Activated CD8-positive, alpha-beta T cell treated with anti-CD3 and anti-CD28 coated beads for 36 hours (primary cell): ENCODE measurements at places on chromosomes 13 and 19. TPM values are rescaled to one million over a fixed set of nuclear protein-coding genes. Genes with fewer than 3 reads are reported as not detected.

GRCh38 chr13:27374650-27375049, 49.8 kb upstream of the GTF3A start:
- H3K27ac ChIP-seq, result no peak overlapping the region
- H3K4me3 ChIP-seq, result no peak overlapping the region
- peaks cover 8% of the 10 kb centered on the region for H3K4me1 ChIP-seq
- H3K36me3 ChIP-seq, result no peaks in the 10 kb centered on the region

DNA sequence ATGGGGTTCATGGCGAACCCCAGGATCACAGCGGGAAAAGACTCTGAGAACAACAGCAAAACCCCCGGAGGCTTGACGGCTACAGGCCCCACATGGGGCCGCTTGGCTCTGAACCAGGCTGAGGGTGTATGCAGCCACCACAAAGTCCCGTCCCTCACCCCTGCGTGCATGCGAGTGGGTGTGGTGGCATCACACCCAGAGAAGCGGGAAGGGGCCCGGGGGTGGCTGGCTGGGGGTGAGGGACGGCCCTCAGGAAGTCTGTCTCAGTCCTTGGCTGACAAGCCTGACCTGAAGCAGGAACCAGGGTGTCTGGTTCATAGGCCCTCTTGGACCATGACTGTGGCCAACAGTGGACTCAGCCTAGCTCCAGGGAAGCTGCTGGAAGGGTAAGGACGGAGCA, 34.2 kb downstream of the CEBPG start:
- no peaks in the 10 kb centered on the region for H3K27me3 ChIP-seq
- H3K36me3 ChIP-seq, result no peaks in the 10 kb centered on the region
- H3K4me3 ChIP-seq, result no peak overlapping the region
- peaks cover 2% of the 10 kb centered on the region for H3K4me1 ChIP-seq

GRCh38 chr19:275958-276646, 15.1 kb downstream of the PLPP2 start:
- no peaks in the 10 kb centered on the region for H3K4me1 ChIP-seq
- H3K27me3 ChIP-seq, result peaks cover 29% of the 10 kb centered on the region
- no peak overlapping the region for H3K4me3 ChIP-seq
- H3K36me3 ChIP-seq, result no peaks in the 10 kb centered on the region
- no peak for DNase-seq
- H3K27ac ChIP-seq, result no peak overlapping the region

- no peak overlapping the region for H3K27ac ChIP-seq
- peaks cover 12% of the 10 kb centered on the region for H3K27me3 ChIP-seq
- H3K36me3 ChIP-seq, result no peaks in the 10 kb centered on the region
- no peak for DNase-seq
Measured at GRCh38 chr13:36135876-36136275, 4.7 kb upstream of the DCLK1 start.

GRCh38 chr13:36685927-36686326, 12.1 kb downstream of the SERTM1 start:
- no peaks in the 10 kb centered on the region for H3K36me3 ChIP-seq
- no peak overlapping the region for H3K27ac ChIP-seq
- peak; percentile 6 for DNase-seq
- H3K4me3 ChIP-seq, result no peak overlapping the region

DNA sequence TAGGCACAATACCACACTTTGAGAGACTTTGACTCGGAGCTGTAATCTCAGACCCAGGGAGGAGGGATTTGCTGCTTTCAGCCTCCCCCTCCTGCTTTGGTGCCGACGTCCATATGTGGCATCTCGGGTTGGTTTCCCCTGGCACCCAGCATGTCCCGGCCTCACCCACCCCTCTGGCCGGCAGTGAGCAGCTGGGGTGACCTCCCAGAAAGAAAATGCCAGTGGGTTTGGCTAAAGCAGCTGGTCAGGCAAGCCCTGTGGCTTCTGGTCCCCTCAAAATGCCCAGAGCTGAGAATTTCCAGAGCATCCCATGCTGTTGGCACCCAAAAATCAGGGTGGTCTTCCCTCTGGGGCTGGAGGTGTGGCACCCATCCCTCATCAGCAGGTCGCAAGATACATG, 34.1 kb downstream of the INSR start:
- no peaks in the 10 kb centered on the region for H3K4me1 ChIP-seq
- no peaks in the 10 kb centered on the region for H3K27me3 ChIP-seq
- no peaks in the 10 kb centered on the region for H3K36me3 ChIP-seq
- H3K4me3 ChIP-seq, result no peak overlapping the region
- H3K27ac ChIP-seq, result no peak overlapping the region

Gene ZNF320
- 9.4 TPM for total RNA-seq
